Pons (tissue), 1 donor: ENCODE measurements at places on chromosomes 4 and X.

DNA sequence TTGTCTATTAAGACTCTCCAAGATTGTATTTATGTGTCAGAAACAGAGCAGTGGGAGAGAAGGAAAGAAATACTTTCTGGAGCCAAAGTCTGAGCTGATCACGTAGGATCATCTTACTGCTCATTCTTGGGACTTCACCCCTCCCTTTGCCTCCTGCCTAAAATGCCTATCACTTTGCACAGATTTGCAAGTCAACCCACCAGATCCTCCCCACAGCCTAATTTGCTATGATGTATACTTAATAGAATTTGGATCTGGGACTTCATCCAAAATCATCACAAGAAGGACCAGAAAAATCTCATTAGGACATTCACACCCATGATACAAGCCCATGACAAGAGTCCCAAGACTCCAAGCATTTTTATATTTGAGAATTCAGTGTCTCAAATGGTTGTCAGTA, 290.2 kb downstream of the FBXW7 start:
- no peak for DNase-seq

GRCh38 chr4:154364066-154364845, 127.3 kb downstream of the DCHS2 start:
- DNase-seq: peak; percentile 11

DNA sequence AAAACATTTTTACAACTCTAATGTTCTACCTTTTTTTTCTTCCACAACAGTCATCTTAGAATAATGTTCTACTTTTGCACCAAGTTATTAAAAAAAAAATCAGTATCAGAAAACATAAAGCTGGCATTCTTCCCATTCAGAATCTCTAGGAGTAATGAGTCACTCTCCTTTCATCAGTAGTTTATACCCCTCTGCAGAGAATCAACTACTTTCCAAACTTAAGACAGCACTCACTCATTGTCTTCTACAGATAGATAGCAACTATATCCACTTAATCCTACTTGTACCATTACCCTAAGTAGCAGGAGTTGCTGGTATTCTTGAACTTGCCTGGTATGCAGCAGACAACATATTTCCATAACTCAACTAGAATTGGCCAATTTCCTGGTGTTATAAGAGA, 3.2 kb downstream of the TIGD4 start:
- DNase-seq: no peak

DNA sequence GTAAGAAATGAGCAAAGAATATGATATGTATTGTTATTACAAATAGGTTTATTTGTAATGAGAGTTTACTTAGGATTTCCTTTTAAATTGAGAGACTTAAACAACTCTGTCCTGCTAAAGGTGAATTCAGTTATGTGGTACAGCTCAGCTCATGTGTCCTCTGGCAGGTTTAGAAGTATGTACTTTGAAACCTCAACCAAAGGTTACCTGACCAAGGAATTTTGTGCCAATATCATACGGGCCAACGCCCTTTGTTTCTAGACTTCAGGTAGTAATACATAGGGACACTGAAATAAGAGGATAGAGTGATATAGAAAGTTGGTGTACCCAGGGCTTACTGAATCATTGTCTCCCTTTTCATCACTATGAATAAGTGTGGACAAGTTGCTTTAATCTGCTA, 25.7 kb downstream of the SLAIN2 start:
- DNase-seq: no peak

DNA sequence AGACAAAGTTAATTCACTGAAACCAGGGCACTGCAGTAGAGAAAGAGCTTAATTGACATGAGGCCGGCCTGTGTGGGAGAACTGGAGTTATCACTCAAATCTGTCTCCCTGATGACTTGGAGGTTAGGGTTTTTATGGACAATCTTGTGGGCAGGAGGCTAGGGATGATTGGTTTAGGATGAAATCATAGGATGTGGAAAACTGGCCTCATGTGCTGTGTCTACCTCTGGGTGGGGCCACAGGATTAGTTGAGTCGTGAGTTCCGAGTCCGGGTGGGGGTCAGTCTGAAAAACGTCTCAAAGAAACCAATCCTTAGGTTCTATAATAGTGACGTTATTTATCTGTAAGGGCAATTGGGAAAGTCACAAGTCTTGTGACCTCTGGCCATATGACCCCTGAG, 68.1 kb downstream of the UCHL1 start:
- no peak for DNase-seq

DNA sequence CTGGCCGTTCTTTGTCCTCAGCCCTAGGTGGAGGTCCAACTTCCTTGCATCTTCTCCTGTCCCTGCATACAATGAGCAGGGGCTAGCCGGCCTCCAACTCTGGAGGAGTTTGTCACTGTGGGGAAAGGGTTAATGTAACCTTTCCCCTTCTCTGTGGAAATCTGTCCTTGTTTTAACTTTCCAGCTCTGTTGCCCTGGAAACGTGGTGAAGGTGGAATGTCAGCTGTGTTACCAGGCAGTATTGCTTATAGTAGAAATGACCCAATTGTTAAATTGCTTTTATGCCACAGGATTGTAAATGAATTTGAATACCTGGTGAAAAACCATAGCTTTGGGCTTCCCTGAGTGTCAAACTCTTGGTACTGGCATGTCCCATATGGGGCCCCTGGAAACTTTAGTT, 131.6 kb upstream of the SCML1 start:
- no peak for DNase-seq

DNA sequence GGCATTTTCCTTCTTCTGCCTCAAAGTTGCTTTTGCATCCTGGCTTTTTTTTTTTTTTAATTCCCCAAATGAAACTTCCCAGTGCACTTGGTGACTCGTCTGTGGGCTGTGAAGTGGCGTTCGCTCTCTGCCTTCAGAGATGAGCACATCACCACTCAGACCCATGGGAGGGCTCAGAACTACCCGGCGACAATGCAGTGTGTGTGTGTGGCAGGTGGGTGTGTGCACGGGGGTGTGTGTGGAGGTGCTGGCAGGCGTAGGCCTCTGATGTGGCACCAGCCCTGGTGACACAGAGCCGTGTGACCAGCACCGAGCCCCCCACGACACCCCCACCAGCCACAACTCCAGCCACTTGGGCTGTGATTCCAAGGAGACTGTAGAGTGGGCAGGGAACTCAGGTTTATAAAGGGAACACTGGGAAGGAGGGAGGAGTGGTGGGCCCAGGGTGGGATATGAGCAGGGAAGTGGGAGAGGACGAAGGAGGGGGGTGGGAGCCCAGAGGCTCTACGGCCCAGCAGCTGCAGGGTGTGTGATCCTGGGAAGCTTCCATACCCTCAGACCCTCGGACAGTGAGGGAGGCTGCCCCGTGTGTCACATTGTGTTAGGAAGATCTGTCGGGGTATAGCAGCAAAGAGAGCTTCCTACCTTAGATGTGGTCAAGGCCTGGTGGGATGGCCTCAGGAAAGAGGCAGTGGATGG, 6.0 kb upstream of the WFS1 start:
- DNase-seq: no peak

GRCh38 chr4:32102896-32103295, 1382.7 kb downstream of the PCDH7 start:
- DNase-seq: no peak

- no peak for DNase-seq
Observed at GRCh38 chr4:86011117-86011516, 348.7 kb downstream of the MAPK10 start.

GRCh38 chr4:2378898-2379297, 39.5 kb downstream of the ZFYVE28 start:
- no peak for DNase-seq

- no peak for DNase-seq
Observed at GRCh38 chr4:180792541-180792940, 1450.7 kb upstream of the TENM3 start.

DNA sequence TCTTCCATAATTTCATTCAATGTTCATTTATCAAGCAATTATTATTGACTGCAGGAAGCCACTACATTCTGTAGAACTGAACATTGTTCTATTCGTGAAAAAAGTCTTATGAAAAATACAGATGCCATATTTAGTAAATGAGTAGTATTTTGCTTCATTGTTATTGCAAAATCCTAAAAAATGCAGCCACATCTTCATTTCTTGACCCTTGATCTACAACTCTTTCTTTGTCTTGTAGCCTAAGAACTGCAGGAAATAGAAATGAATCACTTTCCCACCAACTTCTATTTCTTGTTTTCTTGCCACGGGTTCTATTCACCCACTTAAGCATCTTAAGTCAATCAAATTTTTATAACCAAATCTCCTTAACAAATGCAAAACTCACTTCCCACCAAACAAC, 63.3 kb downstream of the KCNIP4 start:
- DNase-seq: no peak

- DNase-seq: no peak
Observed at GRCh38 chr4:146159384-146160058, 16.0 kb upstream of the LSM6 start.

DNA sequence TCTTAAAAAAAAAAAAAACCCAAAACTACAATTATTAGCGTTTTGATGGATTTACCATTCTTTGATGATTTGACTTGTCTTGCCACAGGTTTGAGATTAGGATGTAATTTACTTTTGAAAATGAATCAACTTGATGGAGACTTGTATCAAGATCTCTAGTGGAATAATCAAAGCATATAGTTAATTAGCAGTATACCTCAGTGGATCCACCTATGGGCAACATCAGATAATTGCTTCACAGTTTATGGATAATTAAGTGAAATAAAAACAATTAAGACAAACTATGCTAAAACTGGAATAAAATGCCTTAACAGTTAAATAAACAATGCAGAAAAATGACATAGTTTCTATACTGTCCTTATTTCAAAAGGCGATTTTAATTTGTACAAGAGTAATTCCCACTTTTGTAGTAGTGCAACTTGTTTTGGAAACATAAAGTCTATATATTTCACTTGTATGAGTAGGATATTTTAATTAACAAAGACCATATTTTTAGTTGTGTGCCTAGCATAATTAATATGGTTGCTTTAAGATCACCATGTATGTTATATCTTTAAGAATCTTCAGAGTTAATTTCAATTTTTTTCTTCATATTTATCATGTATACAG, 4.2 kb downstream of the CPEB2 start:
- DNase-seq: peak; percentile 74

DNA sequence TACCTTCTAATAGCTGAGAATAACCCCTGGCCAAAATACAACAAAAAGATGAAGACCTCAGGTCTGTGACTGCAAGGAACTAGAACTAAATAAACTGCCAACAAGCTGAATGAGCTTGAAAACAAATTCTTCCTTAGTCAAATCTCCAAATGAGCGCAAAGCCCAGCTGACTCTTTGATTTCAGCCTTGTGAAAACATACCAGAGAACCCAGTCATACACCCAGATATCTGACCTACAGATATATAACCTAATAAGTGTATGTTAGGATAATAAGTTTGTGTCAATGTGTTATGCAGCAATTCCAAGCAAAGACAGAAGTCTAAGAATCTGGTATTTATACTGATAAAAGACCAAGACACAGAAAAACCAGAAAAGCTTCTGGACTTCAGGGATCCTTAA, 38.0 kb upstream of the ADGRL3 start:
- DNase-seq: no peak

DNA sequence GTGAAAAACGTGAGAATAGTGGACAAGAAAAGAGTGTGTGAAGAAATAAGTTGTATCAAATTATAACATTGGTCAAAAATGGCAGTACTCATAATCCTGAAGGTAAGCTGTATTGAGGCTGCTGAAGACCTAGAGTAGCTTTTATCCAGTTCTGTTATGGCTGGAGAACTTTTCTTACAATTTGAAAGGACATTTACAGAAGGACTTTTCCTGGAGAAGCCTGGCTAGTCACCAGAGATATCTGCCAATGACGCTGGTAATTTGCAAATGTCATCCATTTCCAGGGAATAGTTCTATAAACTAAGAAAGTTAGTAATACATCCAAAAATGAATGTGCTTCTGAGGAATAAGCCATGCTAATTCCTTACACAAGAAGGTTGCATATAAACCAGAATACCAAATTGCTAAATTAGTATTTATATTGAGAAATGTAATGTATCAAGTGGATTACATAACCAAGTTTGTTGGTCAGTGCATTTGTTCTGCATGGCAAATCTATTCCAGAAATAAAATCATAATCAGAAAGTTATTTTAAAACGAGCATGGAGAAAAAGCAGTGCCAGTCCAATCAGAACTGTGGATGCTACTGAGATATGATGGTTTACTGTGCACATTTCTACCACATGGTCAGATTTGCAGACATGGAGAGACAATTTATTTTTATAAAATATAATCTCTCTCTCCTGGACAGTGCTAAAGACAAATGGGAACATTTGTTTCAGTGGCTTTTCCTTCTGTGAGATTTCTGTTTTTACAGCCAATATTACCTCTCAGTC, 743.7 kb upstream of the HS3ST1 start:
- DNase-seq: no peak
